ENCODE measurements at places on chromosomes 1 and 21.

DNA sequence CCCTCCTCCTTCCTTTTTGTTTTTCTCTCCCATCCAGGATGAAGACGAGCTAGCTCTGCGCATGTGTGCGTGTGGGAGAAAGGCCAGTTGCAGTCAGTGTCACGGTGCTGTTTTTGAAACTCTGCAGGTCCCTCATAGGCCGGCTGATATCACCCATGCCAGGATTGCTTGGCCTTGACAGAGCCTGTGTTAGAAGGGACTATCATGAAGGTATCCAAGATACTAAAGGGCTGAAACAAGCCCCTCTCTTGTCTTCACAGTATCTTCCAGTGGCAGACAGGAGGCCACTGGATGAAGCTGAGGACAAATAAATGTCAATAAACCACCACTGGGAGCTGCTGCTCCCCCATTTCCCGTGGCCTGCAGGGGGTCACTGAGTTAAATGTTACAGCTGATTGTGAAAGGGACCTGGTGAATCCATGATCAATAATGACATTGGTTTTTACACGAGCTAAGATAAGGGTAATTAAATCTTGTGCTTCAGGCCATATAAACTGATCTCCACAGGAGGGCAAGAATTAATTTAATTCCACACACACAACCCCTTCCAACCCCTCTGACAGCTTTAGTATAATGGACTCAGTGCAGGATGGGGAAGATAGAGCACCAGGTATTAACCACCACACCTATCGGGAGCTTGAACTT, 64.6 kb upstream of the TARBP1 start:
- no peak for DNase-seq

- no peak for DNase-seq
These were observed 23.4 kb upstream of the ABCG1 start for GRCh38 chr21:42195378-42196031.

DNA sequence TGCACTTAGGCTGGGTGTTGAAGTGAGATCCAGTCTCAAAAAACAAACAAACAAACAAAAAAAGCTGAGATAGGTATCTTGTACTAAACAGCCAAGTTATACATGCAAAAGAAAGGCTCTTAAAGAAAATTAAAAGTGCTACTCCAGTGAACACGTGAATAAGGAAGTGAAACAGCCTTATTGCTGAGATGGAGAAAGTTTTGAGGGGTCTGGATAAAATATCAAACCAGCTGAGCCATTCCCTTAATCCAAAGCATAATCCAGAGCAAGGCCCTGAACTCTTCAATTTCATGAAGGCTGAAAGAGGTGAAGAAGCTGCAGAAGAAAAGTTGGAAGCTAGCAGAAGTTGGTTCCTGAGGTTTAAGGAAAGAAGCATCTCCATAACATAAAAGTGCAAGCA, 360.5 kb upstream of the DAB1 start:
- DNase-seq, result no peak

DNA sequence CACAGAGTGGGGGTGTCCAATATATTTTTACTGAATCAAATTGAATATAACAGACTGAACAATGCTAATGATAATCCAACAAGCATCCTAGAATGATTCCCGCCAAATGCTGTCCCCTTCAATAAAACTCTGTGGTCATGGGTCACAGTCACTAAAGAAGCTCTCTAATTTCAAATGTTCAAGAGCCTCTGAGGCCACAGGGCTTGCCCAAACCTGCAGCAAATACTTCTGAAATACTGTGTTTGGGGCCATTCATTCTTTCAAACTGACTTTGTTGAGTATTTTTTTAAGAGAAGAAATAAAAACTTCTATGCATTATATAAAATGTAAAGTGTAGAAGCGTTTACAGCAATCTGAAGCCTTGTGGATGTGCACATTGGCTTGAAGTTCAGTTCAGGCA, 7.6 kb upstream of the BEND5 start:
- DNase-seq, result no peak

- no peak for DNase-seq
These were observed 1.5 kb downstream of the GUCA2B start for GRCh38 chr1:42154685-42155084.

- no peak for DNase-seq
These were observed 17.4 kb upstream of the ZMYM6 start for GRCh38 chr1:35049116-35049515.

GRCh38 chr1:112027696-112028095, 38.2 kb upstream of the KCND3 start:
- DNase-seq, result no peak

DNA sequence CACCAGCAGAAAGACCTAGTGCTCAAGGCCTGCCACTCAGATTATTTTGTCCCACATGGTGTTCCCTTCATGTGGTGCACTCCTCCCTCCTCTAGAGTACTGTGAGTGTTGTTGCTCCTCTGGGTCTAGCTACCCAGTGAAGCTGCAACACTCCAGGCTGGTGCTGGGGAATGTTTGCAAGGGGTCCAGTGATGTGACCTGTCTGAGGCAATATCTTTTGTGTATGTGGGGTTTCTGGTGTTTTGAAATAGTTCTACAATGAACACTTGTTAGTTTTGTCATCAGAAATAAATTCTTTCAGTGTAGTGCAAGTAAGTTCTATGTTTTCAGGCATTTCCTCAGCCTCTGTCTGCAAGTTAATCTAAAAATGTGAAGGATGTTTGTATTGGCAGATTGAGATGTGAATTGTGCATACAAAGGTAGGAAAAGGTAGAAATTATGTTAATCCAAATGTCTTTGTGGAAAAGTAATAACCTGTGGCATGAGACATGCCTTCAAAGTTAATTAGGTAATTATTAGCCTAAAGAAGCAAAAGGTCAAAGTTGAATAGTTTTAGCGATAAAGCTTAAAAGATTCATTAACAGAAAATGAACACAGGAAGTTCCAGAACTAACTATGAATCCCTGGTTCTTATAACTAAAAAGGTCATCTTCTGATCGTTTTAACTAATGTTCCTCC, 616.8 kb downstream of the LTN1 start:
- DNase-seq, result no peak

- no peak for DNase-seq
These were observed 152.9 kb upstream of the EDN2 start for GRCh38 chr1:41637367-41637766.

DNA sequence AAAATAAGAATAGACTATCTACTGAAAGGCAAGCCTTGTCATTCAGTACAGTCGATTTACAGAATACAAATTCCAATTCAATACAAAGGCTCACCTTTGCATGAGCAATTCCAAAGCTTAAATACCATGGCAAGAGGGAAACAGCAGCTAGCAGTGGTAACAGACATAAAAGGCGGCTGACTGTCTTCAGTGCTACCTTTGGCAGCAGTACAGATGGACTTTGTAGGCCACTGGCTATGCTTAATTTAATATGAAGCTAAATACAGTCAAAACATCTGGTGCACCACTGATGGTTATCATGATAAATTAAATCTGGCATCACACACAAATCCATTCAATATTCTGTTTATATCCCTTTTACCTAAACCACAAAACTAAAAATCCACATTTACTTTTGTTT, 62.4 kb downstream of the RERE start:
- DNase-seq, result no peak

DNA sequence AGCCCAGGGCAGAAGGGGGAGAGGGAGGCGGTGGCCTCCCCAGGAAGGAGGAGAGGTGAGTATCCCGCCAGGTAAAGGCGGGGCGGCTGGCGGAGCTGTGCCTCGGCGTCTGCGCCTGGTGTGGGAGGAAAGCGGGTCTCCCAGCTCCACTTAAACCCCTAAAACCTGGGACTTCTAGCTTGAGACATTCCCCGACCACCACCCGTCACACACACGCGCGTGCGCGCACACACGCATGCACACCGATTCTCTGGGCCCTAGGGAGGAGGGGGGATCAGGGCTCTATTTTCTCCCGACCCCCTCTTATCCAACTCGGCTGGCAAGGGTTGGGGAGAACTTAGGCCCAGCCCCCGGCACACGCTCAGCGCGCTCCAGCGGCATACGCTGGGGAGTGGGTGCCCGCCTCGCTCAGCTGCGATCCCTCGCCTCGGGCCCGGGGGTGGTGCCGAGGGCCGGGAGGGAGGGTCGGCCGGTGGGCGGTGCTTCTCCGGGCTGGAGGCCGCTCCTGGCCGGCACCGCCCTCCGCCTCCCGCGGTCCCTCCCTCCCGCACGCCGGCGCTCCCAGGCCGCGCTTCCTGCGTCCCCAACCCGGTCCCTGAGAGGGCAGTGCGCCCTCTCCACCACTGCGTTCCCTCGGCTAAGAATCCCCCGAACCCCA, at the start of gene TMEM51:
Gene TMEM51, plus strand, starts transcription at position 564 of the 658 bp plus-strand sequence. CDS start 61,341 bp downstream, outside the sequence.
- DNase-seq, result no peak

DNA sequence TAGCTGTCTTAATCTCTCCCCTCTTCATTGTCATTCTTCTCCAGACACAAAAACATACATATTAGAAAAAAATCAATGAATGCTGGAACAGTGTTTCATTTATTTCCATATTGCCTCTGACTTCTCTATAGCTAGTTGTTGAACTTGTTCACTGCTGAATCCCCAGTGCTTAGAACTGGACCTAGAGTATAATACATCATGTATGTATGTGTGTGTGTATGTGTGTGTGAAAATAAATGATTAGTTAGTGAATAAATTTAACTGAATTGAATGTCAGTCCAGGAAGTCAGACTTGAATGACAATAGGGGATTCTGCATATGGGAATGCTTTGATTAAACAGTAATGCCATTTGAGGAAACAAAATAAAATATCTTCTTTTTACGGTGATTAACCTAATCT, 36.4 kb downstream of the FMO3 start:
- DNase-seq, result no peak

DNA sequence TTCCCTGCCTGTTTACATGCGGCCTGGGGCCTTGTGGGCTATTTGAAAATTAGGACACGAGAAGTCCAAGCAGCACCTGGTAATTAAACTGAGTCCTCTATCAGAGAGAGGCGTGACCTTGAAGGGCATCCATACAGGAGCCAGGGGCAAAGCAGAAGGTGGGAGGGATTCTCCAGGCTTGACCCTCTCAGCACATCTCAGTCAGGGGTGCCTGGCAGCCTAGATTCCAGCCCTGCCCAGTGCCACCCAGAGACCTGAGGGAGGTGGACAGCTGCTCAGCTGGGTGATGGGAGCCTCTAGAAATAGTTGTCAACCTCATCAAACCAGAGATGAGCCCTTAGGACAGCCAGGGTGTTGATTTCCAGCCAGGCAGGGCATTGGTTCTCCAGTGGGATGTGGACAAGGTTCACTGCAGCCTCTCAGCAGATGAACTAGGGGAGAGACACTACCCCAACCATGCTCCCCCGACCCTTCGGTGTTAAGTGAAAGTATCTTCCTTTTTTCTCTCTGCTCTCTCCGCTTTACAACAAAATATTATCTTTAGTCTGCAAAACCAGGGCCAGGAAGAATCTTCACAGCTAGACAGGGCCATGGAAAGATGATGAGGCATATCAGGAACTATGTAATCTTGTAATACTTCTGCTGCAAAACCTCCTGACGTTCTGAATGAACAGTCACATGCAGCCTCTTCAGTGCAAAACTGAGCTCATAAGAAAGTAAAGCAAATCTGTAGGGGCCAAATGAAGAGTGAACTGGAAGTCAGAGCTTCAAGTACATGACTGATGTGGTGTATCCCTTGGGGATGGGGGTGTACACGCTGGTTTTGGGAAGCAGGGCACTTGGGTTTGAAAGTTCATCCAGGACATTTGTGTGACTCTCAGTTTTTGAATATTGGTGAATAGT, 35.9 kb upstream of the ATP5PO start:
- DNase-seq, result no peak

- no peak for DNase-seq
These were observed 137.1 kb upstream of the KLHDC7A start for GRCh38 chr1:18343581-18343980.

- DNase-seq, result no peak
These were observed 3.9 kb upstream of the CD1C start for GRCh38 chr1:158285756-158286241.

- no peak for DNase-seq
These were observed 191.2 kb downstream of the GRIK1 start for GRCh38 chr21:29748391-29749167.

- DNase-seq, result no peak
These were observed 33.5 kb upstream of the MACF1 start for GRCh38 chr1:39170731-39171667.
